ENCODE measurements at places on chromosomes 4 and X. TPM values are rescaled to one million over a fixed set of nuclear protein-coding genes. Genes with fewer than 3 reads are reported as not detected.

GRCh38 chr4:137960371-137961050 is 281.6 kb downstream of the SLC7A11 start:
- DNase-seq, result peak; percentile 91

GRCh38 chr4:186689476-186689875 is 34.2 kb downstream of the FAT1 start:
- DNase-seq, result no peak

DNA sequence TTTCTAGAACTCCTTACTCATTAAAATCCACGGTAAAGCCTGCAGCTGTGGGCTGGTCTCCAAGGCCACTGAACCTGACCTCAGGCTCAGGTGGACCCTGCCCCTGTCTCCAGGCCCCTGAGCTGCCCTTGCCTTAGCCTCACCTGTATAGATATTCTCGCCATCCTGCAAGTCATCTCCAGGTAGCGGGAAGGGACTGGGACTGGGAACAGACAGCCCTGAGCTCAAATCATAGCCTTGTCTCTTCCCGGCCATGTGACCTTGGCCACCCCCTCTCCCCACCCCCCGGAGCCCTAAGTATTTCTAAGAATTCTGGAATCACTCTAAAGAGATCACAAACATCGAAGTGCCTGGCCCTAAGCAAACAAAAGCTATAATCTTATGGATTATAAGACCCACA is 17.7 kb downstream of the ABLIM2 start:
- DNase-seq, result no peak

- no peak for DNase-seq
Observed at GRCh38 chr4:112884406-112884805, 165.0 kb upstream of the ANK2 start.

- no peak for DNase-seq
Observed at GRCh38 chr4:30840571-30840970, 120.4 kb downstream of the PCDH7 start.

DCAF8L2 gene
- total RNA-seq, result not detected

ABCG2 gene
- total RNA-seq, result 0.90 TPM

BEX3 gene
- 678 TPM for total RNA-seq

Data from fibroblast of the aortic adventitia (primary cell).